ENCODE measurements at places on chromosomes 2 and 18.

DNA sequence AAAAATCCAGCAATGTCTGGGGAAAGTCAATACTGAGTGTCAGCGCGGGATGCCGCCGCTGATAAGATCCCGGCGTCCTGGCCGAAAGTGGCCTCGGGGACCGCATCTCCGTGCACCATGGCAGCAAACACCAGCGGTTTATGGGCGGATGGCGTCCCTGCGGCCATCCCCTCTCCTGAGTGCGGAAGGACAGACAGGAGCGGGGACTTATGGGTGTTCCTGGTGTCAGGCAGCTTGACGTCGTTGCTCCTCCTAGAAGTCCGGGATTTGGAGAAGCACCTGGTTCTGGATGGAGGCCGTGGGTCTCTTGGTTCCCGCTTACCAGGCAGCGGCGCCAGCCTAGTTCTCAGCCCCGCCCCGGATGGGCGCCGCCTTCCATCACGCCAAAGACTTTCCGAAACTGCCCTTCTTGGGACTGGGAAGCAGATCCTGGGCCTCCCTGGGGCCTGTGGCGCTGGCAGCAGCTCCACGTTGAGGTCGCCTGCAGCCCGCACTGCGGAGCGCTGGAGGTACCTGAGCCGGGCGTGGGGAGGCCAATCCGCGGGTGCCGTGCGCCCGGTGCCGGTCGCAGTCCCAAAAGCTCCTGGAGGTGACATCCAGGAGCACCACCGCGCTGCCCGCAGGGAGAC lies 119.1 kb downstream of the CCDC74A start:
- DNase-seq, result no peak

- DNase-seq, result no peak
Observed at GRCh38 chr2:105378276-105378840, 20.5 kb downstream of the FHL2 start.

DNA sequence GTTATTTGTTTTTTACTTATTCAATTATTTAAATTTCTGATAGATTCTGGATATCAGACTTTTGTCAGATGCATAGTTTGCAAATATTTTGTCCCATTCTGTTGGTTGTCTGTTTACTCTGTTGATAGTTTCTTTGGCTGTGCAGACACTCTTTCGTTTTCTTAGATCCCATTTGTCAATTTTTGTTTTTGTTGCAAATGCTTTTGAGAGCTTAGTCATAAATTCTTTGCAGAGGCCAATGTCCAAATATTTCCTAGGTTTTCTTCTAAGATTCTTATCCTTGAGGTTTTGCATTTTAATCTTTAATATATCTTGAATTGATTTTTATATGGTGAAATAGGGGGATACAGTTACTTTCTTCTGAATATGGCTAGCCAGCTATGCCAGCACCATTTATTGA lies 112.7 kb upstream of the SESTD1 start:
- DNase-seq, result no peak

DNA sequence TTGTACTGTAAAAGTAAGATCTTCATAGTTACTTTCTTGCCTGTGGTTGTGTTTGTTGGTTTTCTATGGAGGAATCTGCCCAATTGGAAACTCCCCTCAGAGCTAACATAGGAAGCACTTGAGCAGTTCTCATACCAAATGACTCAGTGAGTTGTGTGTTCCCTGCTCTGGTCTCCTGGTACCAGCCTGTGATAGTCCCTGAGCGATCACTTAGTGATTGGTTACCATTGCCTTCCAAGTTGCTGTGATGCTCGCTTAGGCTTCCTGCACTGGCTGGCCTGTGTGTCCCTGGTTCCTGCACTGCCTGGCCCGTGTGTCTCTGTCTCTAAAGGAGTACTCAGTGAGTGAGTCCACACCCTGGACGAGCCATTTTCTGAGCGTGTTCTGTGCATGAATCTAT lies 133.0 kb downstream of the MAP4K4 start:
- no peak for DNase-seq

DNA sequence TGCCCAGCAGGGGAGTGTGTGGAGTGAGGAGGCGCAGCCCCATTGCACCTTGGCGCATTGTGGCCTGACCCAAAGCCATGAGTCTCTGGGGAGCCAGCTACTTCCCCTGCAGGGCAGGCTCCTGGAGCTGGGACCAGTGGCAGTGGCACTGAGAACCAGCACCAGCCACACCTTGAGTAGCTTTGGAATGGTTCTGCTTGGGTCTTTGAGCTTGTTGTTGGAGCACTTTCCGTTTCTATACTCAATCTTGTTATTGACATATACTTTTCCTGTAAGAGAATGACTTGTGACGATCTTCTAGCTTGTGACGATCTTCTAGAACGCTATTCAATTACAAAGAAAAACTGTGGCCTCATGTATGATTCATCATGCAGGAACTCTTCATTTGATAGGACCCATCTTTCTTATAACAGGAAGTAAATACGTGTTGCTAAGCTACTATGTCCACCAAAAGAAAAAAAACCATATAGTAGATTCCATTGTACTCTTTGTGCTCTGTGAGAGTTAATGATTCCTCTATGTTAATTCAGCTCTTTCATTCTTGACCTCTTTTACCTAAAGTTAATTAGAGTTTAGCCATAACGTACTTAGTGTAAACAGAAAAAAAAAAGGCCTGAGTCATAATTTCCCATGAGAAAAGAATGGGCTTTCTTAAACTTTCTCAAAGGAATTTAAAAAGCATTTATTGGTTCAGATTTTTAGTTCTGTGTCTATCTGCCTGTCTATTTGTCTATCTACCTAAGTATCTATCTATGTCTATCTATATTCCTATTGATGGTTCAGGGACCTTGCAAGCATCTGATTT lies 113.1 kb downstream of the GATA6 start:
- no peak for DNase-seq

DNA sequence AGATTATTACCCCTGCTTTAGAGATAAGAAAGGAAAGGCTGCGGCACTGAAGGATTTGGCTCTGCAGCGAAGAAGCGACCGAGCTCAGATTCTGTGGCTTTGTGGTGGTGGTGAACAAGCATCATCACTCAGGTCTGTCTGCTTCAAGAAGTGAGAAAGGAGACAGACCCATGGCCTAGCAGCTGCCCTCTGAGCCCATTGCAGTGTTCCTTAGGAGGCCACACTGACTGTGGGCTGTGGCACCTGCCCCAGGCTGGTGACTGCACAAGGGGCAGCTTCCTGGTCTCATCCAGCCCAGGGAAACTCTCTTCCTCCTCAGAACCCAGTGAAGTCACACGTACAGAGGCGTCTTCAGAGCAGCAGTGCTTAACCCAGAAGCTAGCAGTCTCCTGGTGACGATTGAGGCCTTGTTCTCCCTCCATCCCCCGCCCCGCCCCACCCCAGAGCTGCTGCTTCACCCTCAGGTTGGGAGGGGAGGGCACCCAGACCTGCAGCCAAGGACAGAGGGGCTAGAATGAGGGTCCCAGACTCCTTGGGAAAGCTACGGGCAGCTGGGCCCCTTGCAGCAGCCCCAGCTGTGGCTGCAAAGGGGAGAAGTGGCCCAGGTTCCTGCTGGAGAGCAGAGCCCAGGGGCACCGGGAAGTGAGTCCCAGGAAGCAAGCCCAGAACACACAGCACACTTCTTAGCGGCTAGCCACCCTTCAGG lies 22.2 kb downstream of the BIN1 start:
- no peak for DNase-seq

- DNase-seq, result no peak
Observed at GRCh38 chr2:196361606-196362326, 190.4 kb upstream of the STK17B start.

- DNase-seq, result no peak
Observed at GRCh38 chr18:2840521-2840920, 6.3 kb upstream of the EMILIN2 start.

DNA sequence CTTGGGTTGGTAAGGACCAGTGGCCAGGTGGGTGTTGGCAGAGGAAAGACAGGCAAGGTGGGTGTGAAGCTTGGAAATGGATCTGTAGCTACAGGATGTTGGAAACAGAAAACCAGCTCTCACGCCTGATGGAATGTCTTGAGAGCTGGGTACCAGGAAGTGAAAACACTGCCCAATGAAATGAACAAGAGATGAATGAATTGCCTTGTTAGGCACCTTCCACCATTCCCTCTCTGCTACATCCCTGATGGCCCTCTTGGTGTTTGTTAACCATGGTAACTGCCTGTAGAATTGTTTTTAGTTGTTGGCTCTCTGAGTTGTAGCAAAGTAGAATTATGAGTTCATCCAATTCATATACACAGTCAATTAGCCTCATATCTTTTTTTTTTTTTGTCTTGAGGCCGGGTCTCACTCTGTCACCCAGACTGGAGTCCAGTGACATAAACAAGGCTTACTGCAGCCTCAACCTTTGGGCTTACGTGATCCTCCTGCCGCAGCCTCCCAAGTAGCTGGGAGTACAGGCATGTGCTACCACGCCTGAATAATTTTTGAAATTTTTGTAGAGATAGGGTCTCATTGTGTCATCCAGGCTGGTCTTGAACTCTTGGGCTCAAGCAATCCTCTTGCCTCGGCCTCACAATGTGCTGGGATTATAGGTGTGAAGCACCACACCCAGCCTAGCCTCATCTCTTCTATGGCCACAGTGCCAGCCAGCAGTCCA lies 9.5 kb downstream of the KCMF1 start:
- no peak for DNase-seq

GRCh38 chr2:186551323-186552050 lies 38.4 kb upstream of the ITGAV start:
- no peak for DNase-seq

DNA sequence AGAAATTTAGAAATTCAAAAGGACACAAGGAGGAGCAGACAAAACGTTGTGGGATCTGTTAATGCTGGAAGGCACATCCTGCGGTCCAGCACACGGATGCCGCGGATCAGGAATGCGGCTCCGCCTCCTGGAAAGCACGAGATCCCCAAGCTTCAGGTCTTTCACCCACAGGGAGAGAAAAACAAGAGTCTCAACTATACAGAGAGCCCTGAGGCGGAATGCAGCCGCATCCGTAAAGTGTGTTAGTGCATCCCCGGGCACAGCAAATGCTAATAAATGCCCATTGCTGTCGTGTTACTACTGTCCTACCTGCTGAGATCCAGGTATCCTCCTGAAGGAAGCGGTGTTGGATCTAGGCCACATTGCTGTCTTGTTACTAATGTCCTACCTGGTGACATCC lies 303.9 kb downstream of the EIPR1 start:
- DNase-seq, result no peak

- DNase-seq, result no peak
Observed at GRCh38 chr18:21163647-21164547, 52.3 kb upstream of the ROCK1 start.

DNA sequence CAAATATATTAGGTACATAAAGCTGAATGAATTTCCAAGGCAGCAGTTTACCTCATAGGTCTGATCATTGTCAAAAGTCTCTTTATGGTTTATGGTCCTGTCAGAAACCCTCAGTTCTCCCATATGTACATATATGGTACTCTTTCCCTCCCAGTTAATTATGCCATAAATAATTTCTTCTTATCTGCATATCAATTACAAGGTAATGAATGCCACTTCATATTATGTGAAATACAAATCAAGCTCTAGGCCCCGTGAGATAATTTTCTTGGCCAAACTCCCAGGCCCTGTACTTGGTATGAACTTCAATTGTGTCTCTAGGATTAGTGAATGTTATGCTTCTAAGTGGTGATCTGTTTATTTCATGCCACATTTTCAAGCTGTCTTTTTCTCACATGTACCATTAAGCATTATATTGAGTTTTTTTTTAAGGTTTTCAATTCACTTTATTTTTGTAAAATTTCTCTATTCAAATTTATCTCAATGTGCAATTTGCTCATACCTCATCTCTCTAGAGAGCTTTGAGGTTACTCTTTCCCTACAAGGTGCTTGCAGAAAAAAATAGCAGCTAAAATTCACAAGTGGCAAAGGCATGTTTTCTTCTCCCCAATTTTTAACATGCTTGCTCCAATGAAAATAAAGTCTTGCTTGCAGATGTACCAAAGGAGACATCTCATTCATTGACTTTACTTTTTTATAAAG lies 430.6 kb upstream of the VRK2 start:
- no peak for DNase-seq

DNA sequence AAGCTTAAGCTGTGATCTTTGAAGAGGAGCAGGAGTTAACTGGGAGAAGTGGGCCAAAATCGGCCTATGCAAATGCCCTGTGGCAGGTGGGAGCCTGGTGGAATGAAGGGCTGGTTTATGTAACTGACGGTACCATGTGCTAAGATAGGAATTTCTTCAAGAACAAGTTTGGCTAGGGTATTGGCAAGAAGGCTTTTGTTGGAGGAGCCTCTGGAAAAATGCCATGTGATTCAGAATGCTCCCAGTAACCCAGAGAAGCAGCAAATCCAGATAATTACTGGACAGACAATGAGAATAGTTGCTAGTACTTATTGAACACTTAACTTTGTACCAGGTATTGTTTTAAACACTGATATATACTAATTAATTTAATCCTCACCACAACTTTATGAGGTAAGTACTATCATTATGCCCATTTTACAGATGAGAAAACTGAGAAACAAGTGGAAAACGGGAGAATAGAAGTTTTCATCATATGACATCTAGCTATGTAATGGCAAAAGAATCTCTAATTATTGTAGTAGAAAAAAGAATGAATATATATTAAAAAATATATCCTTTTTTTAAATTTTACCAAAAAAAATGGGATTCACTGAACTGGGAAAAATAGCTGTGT lies 9.1 kb upstream of the FAM124B start:
- DNase-seq, result no peak

- DNase-seq, result no peak
Observed at GRCh38 chr2:205580212-205580987, 101.9 kb upstream of the NRP2 start.

DNA sequence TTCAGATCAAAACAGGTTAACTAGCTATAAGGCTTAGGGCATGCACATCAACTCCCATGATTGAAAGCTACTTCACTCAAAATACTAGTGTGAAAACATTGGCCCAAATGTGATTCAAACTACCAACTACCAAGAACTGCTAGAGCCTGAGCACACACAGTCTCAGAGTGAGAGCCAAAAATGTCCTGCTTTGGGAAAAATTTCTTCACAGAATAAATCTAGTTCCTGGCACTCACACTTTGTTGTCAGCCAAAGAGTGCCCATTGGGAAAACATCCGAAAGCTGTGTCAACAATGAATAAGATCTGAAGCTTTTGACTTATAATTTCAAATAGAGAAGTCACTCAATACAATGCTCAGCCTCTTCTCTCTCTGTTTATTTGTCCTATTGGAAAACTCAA lies 182.7 kb downstream of the LRATD1 start:
- DNase-seq, result no peak

DNA sequence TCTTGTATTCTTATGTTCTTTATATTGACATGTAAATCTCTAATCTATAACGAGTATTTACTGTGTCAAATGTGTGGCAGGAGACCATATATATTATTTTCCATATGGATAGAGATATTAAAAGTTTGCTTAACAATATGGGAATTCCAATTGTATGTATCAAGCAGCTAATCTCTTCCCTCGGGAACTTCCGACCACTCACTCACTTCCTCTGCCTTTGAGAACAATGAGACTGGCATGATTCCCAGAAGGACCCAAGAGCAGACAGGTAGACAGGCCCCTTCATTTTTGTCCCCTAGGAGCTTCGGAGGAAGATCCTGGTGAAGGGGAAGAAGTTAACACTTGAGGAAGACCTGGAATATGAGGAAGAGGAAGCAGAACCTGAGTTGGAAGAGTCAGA lies 24.1 kb downstream of the PLCD4 start:
- no peak for DNase-seq

- DNase-seq, result no peak
Observed at GRCh38 chr2:3785890-3786273, 82.5 kb downstream of the DCDC2C start.

- DNase-seq, result no peak
Observed at GRCh38 chr18:78406743-78407465, 572.7 kb upstream of the SALL3 start.

- DNase-seq, result no peak
Observed at GRCh38 chr2:119775102-119775501, 15.4 kb downstream of the PTPN4 start.

GRCh38 chr2:74632209-74632938 lies 15.8 kb downstream of the M1AP start:
- DNase-seq, result no peak

GRCh38 chr2:36355890-36356297 lies 316 bp downstream of the CRIM1 start:
- no peak for DNase-seq

Measured in stimulated activated CD8-positive, alpha-beta memory T cell treated with anti-CD3 and anti-CD28 coated beads, Interleukin-4, amount 100 ng/mL, for 1 hour (primary cell).